Stimulated activated CD4-positive, alpha-beta T cell treated with anti-CD3 and anti-CD28 coated beads, Interleukin-4, amount 100 ng/mL, for 1 hour (primary cell): ENCODE measurements at places on chromosomes 7 and 10.

GRCh38 chr10:387909-388660 is 252.8 kb downstream of the ZMYND11 start:
- DNase-seq, result no peak

DNA sequence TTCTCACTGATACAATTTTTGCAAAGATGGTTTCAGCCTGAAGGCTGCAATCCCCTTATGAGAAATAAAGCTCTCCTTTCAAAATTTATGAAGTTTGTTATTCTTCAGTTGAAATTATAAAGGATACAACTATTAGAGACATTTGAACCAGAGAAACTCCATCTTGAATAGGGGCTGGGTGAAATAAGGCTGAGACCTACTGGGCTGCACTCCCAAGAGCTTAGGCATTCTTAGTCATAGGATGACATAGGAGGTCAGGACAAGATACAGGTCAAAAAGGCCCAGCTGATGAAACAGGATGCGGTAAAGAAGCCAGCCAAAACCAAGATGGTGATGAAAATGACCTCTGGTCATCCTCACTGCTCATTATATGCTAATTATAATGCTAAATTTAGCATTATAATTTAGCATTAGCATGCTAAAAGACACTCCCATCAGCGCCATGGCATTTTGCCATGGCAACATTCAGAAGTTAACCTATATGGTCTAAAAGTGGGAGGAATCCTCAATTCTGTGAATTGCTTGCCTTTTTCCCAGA is 22.4 kb upstream of the IFIT1B start:
- no peak for DNase-seq

- DNase-seq, result no peak
Measured at GRCh38 chr10:32327364-32327691, 19.6 kb downstream of the EPC1 start.

DNA sequence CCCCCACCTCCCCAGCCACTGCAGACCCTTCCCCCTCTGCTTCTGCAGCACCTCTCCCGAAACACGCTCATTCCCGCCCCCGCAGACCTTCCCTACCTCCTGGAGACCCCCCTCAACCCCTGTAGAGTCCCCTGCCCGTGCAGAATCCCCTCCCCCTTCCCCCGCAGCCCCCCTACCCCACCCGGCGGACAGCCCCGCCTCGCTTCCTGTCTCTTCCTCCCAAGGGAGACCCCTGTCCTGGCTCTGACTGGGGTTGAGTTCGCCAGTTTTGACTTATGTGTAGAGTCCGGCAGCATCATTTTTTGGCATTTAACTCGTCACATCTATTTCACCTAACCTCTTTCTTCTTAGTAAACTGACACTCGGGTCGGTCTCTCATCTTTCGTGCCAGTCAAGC is 54.0 kb downstream of the ALOX5 start:
- DNase-seq, result no peak

- no peak for DNase-seq
Measured at GRCh38 chr7:65475734-65476319, 102.2 kb downstream of the ZNF92 start.

GRCh38 chr7:41979834-41980307 is 257.1 kb downstream of the GLI3 start:
- DNase-seq, result no peak

GRCh38 chr10:120423431-120424197 is 33.4 kb upstream of the PLPP4 start:
- DNase-seq, result peak; percentile 2

GRCh38 chr7:51455513-51455912 is 138.9 kb upstream of the COBL start:
- no peak for DNase-seq

DNA sequence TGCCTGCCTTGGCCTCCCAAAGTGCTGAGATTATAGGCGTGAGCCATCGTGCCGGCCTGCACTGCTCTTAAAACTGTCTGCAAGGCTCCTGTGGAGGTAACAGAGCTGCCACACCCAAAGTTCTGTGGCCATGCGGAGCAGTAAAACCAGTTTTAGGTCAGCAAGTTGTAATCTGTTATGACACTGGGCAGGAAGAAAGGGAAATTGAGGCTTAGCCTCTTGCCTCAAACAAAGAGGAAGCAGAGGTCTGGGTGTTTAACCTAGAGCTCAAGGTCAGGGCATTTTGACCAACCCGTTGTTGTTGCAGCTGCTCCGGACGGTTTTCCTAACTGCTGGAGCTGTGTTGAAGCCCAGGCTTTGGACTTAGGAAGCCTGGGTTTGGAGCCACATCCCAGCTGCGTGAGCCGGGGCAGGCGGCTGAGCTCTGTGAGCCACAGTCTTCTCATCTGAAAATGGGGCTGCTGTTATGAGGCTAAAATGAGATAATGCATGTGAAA is 7.4 kb upstream of the RRP12 start:
- no peak for DNase-seq

DNA sequence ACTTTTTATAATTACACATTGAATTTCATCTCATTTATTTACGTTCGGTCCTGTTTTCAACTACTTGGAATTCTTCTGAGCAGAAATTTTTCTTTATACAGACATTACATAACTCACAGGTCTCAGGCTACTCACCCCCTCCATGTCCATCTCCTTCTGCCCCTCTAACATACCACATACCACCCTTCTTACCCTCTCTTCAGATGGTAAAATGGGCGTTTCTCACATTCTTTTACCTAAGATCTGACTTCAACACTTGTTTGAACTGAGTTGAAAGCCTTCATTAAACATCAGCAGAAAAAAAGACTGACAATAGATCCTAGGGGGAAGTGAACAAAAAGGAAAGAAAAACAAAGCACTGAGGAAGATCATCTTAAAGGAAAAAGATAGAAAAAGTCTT is 309.7 kb downstream of the CTNNA3 start:
- DNase-seq, result no peak

- DNase-seq, result peak; percentile 57
Measured at GRCh38 chr7:55571511-55572377, 558 bp downstream of the VOPP1 start.

GRCh38 chr10:132400547-132401151 is 3.6 kb downstream of the PWWP2B start:
- DNase-seq, result no peak
